ENCODE measurements at places on chromosomes 7 and 10.

- no peak for DNase-seq
These were observed 132.4 kb upstream of the PALS2 start for GRCh38 chr7:24440892-24441291.

DNA sequence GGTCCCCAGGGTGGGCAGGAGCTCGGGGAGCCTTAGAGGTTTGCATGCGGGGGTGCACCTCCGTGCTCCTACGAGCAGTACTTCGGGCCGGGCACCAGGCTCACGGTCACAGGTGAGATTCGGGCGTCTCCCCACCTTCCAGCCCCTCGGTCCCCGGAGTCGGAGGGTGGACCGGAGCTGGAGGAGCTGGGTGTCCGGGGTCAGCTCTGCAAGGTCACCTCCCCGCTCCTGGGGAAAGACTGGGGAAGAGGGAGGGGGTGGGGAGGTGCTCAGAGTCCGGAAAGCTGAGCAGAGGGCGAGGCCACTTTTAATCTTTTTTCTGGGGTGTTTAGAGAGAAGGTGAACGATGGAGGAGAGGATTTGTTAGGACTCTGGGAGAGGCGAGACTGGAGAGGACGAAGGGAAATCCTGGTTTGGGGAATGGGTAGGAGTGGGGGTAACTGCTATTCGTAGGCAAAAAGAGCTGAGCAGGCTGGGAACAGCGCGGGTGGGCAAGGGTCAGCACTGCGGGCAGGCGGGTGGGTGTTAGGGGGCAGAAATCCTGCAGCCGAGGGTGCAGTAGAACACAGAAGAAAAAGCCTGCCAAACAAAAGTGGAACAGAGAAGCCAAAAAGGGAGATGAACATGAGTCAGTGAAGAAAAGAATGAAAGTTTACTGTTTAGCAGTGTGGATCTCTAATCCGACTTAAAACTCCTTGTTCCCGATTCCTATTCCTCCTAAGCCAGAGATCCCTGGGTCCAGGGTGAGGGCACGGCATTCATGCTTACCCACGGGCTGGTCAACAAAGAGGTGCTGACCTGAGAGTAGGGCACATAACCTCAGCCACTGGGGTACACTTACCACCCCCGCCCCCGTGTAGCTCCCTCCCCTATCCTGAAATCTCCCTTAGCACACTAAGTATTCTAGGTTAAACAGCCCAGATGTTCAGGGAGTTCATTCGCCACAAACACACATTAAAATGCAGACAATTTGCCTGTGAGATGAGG, 26.9 kb downstream of the PRSS2 start:
- DNase-seq = no peak

GRCh38 chr7:67206452-67206851, 209.8 kb downstream of the TYW1 start:
- DNase-seq = no peak

DNA sequence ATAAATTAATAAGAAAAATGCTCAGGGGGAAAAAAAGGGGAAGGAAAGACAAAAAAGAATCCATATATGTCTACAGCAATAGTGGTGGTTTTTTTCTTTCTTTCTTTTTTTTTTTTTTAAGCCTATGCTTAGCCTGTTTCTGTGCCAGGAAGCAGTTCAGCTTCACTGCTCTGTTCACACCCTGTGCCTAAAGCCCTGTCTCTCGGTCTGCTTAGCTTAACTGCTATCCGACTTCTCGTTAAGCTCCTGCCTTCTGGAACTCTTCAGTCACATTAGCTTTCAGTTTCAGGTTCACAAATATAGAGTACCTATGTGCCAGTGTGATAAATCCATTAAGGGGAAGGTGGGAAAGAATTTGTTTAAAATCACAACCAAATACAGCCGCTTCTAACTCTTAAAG, 26.5 kb upstream of the NRG3 start:
- DNase-seq = no peak

- DNase-seq = no peak
These were observed 205.9 kb downstream of the SKAP2 start for GRCh38 chr7:26658389-26659084.

DNA sequence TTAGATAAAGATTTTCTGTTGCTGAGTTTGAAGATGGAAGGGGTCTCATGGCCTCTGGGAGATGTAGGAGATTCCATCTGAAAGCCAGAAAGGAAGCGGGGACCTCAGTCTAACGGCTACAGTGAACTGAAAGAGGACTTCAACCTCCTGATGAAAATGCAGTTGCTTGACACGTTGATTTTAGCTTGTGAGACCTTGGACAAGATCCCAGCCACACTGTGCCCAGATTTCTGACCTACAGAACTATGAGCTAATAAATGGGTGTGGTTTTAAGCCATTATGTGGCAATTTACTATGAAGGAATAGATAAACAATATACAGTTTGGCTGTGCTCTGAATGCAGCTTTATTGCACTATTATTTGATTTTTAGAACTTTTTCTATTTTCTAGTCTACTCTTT, 342.3 kb upstream of the SEMA3D start:
- no peak for DNase-seq

- DNase-seq = no peak
These were observed 171.5 kb downstream of the ZMYND11 start for GRCh38 chr10:306675-307185.

- DNase-seq = peak; percentile 49
These were observed 895 bp downstream of the VSTM2A start for GRCh38 chr7:54543051-54543488.

GRCh38 chr7:81299711-81300110, 380.9 kb upstream of the SEMA3C start:
- no peak for DNase-seq

GRCh38 chr7:24059775-24060174, 224.2 kb upstream of the NPY start:
- no peak for DNase-seq

DNA sequence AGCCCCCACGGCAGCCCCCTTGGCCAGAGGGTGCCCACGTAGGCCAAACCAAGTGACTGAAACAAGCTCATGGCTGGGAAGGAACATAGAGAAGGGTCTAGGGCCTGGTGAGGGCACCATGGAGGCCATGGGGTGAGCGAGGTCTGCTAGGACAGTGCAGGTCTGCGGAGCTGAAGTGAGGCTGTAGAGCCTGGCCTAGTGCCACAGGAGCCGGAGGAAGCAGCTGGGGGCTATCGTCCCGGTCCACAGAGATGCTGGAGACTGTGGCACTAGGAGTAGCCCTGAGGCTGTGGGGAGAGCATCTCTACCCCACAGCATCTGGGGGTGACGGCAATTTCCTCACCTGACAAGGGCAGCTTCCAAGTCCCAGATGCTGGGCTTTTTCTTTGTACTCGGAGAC, 150.3 kb downstream of the ZNF22 start:
- DNase-seq = no peak

- peak; percentile 29 for DNase-seq
These were observed 36.3 kb downstream of the JAZF1 start for GRCh38 chr7:28144266-28144665.

- DNase-seq = no peak
These were observed 249.7 kb downstream of the AHR start for GRCh38 chr7:17548014-17548653.

DNA sequence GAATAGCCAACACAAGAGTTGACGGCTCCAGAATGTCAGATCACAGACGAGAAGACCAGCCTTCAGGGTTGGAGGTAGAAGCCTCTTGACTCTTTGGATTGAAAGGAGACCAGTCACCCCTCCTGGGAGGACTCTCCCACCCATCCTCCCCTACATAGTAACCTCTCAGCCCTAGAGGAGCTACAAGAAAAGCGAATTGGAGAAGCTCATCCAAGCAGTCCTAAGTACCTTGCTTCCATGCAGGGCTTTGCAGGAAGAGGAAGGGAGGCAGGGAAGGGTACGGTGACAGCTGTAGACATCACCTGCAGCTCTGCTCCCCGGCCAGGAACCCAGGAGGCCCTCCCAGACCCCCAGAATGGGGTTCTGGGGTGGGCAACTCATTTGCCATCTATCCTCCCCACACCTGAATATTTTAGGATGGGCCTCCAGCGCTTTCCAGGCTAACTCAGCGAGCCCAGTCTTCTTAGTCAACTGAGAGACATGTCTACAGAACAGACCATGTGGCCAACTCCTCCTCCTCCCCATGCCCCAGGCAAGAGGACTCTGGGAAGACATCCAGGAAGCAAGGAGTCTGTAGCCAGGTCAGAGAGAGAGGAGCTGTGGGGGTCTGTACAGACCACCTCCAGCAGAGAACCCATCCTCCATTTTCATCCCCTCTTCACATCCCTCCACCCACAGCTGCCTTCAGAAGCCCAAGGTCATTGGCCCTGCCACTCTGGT, 55.6 kb upstream of the LBX1 start:
- no peak for DNase-seq

- no peak for DNase-seq
These were observed 503.9 kb downstream of the PTPRN2 start for GRCh38 chr7:158083526-158084310.
